ENCODE measurements at places on chromosomes 6 and 20.

- DNase-seq: no peak
These were observed 40.5 kb upstream of the PLCB4 start for GRCh38 chr20:9028419-9028818.

DNA sequence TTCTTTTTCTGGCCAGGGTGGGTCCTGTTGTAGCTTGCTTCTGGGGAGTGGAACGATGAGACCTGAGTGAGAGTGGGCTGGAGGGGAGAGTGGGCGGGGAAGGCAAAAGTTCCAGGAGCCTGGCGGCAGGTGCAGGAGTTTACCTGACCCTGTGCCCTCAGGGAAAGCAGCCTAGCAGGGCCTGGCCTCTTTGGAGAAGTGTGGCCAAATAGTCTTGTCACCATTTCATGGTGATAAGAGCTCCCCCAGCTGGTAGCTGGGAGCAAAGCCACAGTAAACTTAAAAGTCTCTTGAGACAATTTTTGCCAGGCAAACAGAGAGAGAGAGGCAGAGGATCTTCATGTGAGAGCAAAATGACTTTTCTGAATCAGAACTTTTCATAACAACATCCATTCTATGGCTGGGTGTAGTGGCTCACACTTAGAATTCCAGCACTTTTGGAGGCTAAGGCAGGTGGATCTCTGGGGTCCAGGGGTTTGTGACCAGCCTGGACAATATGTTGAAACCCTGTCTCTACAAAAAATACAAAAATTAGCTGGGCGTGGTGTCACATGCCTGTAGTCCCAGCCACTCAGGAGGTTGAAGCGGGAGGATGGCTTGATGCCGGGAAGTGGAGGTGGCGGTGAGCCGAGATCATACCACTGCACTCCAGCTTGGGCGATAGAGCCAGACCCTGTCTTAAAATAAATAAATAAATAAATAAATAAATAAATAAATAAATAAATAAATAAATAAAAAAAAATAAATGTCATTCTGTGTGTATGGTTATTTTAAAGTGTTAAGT is 161.8 kb upstream of the SCGN start:
- DNase-seq: peak; percentile 52

DNA sequence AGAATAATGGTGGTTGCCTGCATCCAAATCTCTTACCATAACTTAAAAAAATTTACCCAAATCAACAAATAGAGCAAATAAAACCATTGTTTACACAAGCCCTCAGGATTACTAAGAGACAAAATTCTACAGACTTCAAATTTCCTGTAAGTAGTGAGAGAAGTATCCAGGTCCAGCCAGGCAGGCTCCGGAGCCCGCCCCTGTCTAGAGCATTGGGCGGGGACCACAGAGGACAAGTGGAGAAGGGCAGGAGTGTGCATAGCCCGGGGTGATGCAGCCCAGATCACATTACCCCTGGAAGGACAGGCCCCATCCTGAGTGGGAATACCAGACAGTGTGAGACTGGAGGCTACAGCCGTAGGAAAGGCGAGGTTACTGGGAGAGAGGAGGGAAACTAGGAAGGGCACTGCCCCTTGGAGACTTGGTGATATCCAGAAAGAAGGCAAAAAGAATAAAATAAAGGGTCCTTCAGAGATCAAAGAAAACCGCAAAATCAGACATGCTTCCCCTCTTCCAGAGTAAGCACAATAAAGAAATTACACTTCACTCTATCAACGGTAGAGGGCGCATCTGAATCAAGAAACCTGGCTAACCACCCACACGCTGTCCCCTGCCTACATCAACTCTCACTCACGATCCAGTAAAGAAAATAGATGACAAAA is 26.6 kb downstream of the RIN2 start:
- DNase-seq: no peak

- no peak for DNase-seq
These were observed 14.6 kb downstream of the PKIB start for GRCh38 chr6:122624853-122625252.

GRCh38 chr6:135189344-135189743 is 8.2 kb downstream of the MYB start:
- DNase-seq: no peak

DNA sequence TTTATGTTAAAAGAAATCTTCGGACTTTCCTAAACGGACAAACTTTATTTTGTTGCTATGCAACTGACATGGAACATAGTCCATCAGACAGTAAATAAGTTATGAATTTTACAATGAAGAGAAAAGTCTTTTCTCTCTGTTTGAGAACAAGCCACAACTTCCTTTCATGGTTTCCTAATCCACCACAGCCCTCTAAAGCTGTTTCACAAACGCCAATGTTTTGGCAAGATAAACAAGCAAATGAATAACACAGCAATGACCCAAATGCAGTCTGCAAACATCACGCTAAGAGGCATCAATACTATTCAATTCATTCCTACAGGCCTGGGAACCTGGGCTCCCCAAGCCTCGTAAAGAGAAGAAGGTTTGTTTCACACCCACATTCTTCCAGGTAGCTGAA is 60.4 kb downstream of the HAO1 start:
- DNase-seq: no peak

All from CD4-positive, alpha-beta T cell (primary cell).